ENCODE measurements at places on chromosomes 7 and 10.

DNA sequence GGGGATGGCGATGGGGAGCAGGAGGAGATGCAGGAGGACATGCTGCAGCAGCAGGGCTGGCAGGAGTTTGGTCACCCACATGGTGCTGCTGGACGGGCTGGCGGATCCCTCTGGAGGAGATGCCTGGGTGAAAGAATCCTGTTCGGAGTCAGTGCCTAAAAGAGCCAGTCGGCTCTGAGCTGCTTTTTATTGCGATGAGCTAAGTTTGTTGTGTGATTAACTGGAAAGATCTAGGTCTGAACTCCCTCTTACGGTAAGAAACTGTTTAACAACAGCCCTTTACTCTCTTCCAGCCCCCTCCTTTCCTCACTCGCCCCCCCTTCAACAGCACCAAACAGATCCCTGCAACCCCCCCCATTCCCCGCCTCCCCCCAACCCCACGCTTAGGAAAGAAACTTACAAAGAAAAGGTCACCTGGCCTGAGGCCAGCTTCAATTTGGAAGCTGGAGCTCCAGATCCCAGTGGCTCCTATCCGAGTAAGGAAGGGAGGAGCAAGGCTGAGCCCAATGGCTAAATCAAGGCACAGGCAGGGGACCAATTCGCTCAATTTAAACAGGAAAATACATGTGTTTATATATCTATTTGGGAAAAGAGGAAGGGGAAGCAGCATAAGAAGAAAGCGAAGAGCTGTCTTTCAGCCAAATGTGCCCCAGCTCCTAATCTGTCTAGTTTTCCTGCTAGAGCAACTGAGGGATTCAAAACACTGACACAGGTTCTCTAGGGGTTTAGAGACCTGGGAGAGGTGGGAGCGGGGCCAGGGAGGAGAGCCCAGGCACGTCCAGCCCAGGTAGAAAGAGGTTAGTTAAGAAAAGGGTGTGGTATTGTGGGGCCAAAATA, at the start of gene HGF:
TSS of gene HGF (minus strand) at position 157 of the 837 bp plus-strand sequence. CDS start at position 81, 76 bp downstream.
- no peak for DNase-seq

- no peak for DNase-seq
Measured at GRCh38 chr7:95479992-95480624, 5.6 kb upstream of the ASB4 start.

DNA sequence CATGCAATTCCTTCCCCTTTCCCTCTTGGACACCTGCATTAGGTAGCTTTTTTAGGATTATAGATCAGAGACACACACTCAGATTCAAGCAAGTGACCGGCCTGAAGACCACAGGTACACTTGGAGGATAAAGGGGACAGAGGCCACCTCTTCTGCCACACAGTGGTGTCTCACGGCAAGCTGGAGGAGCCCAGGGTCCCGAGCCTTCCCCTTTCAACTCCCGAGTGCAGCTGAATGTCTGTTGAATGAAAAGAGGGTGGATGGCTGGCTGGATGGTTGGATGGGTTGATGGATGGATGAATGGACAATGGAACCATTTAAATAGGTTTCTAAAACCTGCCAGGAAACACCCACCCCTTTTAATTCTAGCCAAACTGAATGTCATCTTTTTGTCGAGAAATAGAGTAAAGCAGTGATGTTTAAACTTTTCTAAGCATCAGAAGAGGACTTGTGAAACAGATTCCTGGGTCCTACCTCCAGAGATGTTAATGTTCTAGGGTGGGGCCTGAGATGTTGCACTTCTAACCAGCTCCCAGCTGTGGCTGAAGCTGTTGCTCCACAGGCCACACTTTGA, 49.2 kb upstream of the ZMIZ1 start:
- DNase-seq: no peak

DNA sequence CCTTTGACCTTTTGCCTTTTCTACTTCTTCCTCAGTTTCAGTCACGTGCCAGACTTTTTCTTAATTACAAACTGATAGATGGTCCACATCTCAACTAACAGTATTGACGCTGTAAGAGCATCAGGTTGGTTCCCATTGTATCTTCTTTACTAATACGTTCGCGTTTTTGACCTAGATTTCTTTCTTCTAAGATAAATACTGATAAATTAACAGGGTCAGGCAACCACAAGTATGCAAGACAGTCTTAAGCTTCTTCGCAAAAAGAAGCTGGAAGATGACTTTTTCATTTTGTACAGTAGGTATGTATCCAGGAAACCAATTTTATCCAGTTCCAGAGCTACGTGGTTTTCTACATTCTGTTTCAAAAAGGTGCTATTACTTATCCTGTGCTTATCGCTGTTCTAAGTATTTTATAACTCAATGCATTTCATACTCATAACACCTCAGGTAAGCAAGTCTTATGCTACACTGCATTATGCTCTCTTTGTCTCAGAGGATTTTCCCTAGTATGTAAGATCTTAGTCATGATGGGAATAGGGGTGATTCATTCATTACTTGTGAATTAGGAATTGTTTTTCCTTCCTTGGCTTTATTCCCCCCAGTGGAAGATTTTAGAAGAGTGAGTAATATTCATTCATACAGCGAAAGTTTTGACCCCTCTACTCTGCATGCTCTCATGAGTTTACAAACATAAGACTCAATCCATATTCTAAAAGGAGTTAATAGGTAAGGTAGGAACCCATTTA, 955 bp downstream of the DUS4L start:
- DNase-seq: no peak

- DNase-seq: no peak
Measured at GRCh38 chr10:111098679-111099437, 22.0 kb downstream of the ADRA2A start.

- no peak for DNase-seq
Measured at GRCh38 chr10:99975106-99975829, 34.5 kb downstream of the DNMBP start.

DNA sequence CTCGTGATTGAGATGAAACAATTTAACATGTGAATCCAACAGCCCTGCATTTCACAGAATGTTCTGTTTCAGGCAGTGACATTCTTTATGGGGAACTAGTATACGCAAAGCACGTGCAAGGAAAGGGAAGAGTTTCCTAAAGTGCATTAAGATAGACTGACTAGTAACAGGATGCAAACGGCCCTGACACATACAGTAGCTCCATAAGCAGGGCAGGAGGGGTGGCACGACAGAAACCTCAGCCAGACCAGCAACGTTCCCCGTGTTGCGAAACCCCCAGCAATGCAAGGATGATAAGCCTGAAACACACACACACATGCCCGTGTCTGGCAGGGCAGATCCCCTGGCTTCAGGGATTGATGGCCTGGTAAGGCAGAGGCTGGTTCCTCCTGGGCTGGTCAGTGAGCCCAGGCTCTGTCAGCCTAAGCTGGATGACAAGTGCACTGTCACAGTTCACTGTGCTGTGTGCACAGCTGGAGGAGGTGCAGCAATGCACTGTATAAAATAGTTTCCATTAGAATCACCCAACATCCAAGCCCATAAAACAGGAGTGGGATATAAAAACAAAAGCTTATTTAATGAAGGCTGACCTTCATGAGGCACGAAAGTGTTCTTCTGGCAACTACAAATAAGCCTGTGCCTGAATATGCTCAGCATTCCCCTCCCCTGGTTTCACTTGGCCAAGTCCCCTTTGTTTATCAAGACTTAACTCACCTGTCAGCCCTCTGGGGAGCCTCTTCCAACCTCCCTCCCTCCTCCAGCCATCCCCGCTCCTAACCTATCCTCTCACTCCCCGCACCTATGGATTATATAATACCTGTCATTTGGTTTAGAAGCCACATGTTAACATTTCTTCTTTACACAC, 88.8 kb downstream of the GSAP start:
- DNase-seq: no peak

GRCh38 chr10:31288962-31289361, 30.1 kb upstream of the ZEB1 start:
- no peak for DNase-seq

- DNase-seq: no peak
Measured at GRCh38 chr10:31381766-31382316, 62.8 kb downstream of the ZEB1 start.

GRCh38 chr7:134966691-134967090, 19.6 kb upstream of the AGBL3 start:
- DNase-seq: no peak

- no peak for DNase-seq
Measured at GRCh38 chr10:97640868-97641811, 669 bp downstream of the PI4K2A start.

DNA sequence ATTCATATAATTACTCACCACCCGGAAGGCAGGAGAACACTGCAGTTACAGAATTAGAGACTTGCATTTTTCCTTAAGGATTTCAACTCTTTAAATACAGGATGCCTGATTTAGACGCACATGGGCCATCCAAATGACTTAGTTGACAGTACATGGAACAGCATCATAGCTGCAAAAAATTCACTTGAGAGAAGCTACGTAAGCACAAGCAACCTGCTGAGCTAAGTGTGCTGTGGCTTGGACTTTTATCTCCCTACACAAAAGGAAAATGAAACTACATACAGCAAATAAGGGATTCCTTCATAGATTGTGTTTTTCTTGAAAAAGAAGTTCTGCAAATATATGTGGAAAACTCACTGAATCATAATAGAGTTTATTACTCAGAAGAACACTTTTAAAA, 152.6 kb downstream of the POU6F2 start:
- no peak for DNase-seq

GRCh38 chr7:24729365-24730017, 27.8 kb downstream of the GSDME start:
- DNase-seq: no peak

- DNase-seq: no peak
Measured at GRCh38 chr7:88480271-88480670, 173.6 kb upstream of the STEAP4 start.

DNA sequence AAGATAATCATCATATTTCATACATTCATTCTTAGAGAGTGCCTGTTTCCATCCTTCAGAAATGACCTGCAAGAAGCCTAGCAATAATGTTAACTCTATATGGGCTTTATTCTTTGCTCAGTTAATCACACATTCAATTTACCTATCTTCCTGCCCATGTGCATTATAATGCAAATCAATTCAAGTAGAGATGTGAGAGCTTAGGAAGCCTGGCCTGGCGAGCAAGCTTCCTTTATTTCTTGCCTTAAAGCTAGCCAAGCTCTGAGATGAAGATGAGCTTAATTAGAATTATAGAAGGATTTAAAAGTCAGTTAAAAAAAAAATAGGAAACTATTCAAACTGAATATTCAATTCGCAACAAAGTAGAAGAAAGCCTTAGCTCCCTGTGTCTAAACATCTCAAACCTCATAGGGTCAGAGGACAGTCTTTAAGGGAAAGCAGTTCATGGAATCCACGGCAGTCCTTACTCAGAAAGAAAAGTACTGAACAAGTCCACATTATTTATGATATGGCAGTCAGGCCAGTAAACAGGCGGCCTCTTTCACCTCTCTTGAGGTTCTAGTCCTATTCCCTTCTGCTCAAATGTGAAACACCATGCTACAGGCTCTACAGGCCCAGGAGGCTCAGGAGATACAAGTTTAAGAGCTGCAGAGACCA, 214.1 kb downstream of the TFEC start:
- DNase-seq: no peak

- no peak for DNase-seq
Measured at GRCh38 chr7:4227105-4228010, 454.7 kb upstream of the FOXK1 start.

Data from stimulated activated CD4-positive, alpha-beta T cell treated with anti-CD3 and anti-CD28 coated beads, TNF-alpha, amount 100 ng/mL, for 24 hours (primary cell).